Right renal cortex interstitium (tissue), 3 donors: ENCODE measurements at places on chromosomes 12 and 14.
A peak's percentile ranks its signal among the peaks of the same experiment; 100 is the strongest.

DNA sequence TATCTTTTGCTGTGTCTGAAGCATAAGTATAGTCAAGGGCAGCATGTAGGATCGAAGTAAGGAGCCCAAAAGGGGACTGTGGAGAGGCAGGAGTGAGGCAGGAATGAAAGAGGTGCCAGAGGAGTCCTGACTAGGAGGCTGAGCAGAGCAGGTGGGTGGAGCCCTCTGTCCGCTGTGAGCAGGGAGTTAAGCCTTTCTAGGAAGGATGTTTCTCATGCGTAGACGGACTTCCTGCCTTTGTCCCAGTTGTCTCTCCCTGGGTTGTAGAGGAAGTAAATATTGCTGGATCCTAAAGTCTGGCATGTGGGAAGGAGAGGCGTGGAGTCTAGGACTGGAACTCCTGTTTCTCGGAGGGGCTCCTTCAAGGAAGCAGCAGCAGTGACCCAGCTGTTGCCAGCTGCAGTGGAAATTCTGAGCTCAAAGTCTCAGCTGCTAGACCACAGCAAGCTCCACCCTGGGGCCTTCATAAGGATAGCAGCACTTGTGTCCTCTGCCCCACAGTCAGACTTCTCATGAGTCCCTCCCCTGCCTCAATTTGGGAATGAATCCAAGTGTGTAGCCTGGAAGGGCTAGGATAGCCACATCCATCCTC, 44.0 kb downstream of the RBMS2 start:
- DNase-seq = peak; percentile 84

DNA sequence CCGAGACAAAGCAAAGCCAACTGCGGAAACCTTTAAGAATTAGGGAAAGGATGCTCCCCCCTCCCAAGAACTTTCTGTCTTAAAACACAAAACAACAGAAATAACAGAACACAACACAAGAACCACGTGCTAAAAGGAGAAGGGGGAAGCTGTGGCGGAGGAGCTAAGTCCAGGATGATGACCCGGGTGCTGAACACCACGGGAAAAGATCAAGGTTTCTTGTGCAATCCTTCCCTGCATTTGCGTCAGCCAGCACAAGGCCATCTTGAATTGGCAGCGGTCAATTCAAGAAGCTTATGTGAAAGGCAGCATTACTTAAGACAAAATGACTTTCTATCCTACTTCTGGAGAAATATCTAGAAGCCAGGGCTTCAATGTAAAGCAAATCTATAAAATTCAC, 11.0 kb upstream of the CREBL2 start:
- no peak for DNase-seq

DNA sequence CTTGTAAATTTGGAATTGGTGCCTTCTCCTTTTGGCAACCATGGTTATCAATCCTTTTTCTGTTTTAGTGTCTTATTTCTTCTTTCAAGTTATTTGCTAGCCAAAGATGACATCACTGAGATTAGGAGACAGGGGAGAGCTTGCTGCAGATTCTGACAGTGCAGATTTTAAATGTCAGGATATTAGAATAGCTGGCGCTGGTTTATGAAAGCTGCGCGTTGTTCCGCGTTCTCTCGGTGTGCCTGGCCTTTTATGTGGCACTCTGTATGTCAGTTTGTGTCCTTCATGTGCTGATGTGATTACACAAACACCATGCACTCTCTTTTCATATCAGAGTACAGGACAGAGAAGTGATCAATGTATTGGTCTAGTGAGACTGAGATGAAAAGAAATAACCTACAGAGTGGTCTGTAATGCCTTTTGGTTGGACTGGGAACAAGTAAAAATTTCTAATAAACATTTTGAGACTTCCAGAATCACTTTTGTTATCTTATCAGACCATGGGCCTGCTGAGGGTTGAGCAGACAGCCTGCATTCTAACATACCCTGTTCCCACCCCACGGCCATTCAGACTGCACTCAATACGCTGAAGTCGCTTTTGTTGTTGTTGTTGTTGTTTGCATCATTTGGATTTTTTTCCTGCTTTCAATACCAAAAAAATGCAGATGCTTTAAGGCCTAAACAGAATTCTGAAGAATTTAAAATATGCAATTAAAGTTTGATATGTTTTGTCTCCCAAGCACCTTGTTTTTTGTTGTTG, 49.7 kb upstream of the TRAF3 start:
- DNase-seq = no peak

- DNase-seq = no peak
These were observed 235.9 kb upstream of the NOVA1 start for GRCh38 chr14:26833621-26834176.
